ENCODE measurements at places on chromosomes 7 and 10.

GRCh38 chr10:35523670-35524225 is 81.4 kb upstream of the GJD4 start:
- DNase-seq = no peak

- DNase-seq = no peak
These were observed 21.8 kb upstream of the MRC1 start for GRCh38 chr10:17787087-17787961.

GRCh38 chr7:150931199-150931869 is 46.8 kb downstream of the KCNH2 start:
- DNase-seq = peak; percentile 16

- no peak for DNase-seq
These were observed 124.8 kb downstream of the ADK start for GRCh38 chr10:74275755-74276290.

- DNase-seq = no peak
These were observed 9.0 kb downstream of the ADCK2 start for GRCh38 chr7:140681766-140682165.

DNA sequence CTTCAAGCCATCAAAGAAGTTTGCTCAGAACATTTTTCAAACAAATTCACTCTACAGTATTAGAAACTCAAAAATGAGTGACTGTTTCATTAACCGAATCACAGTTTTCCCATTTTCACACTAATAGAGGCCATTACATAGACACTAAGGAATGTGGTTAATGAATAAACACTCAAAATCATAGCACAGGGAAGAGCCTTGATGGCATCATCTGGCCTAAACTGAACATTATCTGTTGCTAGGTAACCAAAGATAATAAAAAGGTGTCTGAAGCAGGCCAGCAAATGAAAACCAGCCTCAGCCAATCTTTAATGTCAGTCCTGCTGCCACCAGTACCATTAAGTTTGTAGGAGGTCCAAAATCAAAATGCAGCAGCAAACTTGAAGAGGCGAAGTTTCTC is 492.4 kb upstream of the STEAP1 start:
- no peak for DNase-seq

- peak; percentile 20 for DNase-seq
These were observed 74.1 kb downstream of the NRBF2 start for GRCh38 chr10:63206997-63207811.

- DNase-seq = no peak
These were observed 30.5 kb downstream of the AP5Z1 start for GRCh38 chr7:4805984-4806300.

- no peak for DNase-seq
These were observed 120.5 kb upstream of the IMMP2L start for GRCh38 chr7:111682588-111683340.

GRCh38 chr7:18770154-18770811 is 274.7 kb downstream of the HDAC9 start:
- DNase-seq = no peak

GRCh38 chr10:34139559-34139958 is 675.5 kb downstream of the PARD3 start:
- no peak for DNase-seq
